Left hindlimb (tissue), 1 donor: ENCODE measurements at places on chromosomes 1 and 21.

- no peak for DNase-seq
These were observed 483.0 kb downstream of the NCAM2 start for GRCh38 chr21:21481239-21481638.

- no peak for DNase-seq
These were observed 18.8 kb upstream of the SCCPDH start for GRCh38 chr1:246705368-246705767.

DNA sequence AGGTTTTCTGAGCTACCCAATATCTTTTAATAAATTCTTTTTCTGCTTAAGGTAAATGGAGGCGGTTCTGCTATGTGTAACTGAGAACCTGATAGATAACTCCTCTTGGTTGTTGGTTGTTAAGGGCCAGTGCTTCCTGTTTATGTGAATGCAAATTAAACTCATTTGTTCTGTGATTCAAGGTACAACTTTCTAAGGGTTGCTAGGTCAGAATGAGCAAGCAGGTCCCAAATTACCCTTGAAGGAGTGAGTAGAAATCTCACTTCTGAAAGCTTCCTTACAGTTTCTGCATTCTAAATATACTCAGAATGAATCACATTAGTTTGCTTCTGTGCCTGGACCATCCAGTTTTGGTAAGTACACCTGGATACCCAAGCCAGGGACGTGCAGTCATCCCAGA, 15.5 kb upstream of the FAM78B start:
- DNase-seq, result no peak

GRCh38 chr1:11784993-11785769, 20.6 kb downstream of the MTHFR start:
- DNase-seq, result peak; percentile 71

DNA sequence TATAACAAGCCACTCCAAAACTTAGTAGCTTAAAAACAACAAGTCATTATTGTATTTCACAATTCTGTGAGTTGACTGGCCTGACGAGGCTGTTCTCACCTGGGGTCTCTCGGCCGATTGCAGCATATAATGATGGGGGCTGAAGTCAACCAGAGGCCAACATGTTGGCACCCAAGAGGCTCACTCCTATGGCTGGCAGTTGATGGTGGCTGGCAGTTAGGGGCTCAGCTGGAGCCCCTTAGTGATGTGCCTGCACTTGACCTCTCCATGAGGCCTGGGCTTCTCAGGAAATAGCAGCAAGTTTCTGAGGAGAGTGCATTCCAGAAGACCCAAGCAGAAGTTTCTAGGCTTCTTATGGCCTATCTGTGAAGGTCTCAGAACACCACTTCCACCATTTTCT, 459.4 kb downstream of the NPHP4 start:
- no peak for DNase-seq

DNA sequence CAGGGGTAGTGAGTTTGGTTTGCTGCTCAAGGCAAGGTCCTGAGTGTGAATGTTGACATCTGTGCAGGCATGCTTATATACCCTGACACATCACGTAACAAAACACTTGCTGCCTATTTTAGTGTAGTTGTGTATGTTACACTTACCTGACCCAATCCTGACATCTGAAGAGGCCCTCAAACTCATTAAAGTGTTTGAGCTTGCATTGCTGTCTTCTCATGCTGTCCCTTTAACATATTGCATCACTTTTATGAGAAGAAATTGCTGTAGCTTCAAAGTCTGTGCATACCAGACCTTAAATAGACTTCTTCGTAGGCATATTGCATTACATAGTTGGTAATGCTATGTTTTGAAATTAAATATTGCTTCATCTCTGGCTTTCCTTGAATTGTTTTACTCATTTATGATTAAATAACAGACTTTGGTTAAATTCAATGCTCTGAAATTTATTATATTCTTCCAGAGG, at the start of gene KRTAP19-3:
TSS of gene KRTAP19-3 (minus strand) at position 51 of the 466 bp plus-strand sequence. CDS start 56 bp downstream, outside the sequence.
- DNase-seq, result no peak

DNA sequence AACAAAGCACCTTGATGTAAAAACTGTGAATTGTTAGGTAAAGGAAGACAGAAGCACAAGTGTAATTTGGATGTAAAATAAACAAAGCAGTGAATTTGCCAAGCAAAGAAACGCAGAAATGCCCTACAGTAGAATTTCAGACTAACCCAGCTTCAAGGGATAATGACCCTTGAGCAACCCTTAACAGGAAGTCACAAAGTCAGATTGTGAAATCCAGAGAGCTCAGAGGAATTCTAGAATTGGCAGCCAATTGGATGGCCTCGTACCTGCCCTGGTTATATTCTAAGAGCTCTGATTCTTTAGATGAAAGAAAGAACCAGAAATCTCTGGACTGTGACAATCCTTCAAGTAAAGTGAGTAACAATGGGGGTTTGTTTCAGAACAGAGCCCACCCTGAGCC, 152.7 kb upstream of the CHRM3 start:
- DNase-seq, result no peak

DNA sequence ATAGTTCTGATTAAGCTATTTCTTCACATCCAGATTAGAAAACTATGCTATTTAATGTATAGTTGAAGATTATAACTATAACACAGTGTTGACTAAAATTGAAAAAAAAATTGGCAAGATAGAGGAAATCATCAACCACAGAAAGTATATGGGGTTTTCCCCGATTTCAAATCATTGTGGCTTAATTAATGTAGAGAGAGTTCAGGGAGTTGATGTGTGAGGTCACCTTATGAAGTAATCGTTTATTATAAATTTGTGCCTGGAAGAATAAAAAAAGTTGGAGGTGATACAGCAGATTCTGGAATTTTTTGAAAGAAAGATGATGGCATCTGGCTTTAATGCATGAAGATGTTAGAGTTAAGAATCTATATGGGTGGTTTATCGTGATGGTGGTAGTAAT, 84.3 kb downstream of the PTGS2 start:
- DNase-seq, result no peak

DNA sequence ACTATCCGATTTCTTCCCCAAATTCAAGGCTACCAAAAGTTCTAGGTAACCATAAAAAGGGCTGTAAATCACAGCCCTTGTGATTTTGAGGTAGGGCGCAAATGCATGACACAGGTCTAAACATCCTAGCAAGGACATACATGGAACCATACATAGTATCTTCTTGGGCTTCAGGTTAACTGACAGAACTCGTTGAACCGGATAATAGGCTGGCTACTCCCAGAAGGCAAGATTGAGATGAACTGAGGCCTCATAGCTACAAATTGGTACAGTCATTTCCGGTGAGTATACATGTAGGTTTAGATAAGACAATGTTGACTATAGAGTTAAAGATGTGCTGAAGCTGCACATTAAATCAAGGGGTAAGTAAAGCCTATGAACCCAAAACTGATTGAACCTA, 27.3 kb upstream of the TP53BP2 start:
- no peak for DNase-seq

GRCh38 chr1:44019466-44019948, 11.8 kb downstream of the SLC6A9 start:
- peak; percentile 13 for DNase-seq

DNA sequence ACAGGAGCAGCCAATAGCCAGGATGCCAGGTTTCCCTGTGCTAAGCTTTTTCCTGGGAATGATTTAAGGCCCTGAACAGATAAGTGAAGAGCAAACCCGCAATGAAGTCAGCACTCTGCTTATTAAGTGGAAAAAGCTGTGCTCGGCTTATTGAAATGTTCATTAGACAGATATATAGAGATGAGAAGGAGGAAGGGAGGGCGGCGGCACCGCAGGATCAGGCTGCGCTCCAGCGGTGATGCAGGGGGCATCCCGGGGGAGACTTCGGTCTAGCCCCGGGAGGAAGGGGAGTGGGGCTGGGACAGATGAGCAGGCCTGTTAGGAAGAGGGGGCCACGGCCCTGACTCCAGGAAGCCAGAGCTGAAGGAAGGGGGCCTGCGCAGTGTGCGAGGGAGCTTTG, 115.0 kb downstream of the TMEM53 start:
- DNase-seq, result no peak

DNA sequence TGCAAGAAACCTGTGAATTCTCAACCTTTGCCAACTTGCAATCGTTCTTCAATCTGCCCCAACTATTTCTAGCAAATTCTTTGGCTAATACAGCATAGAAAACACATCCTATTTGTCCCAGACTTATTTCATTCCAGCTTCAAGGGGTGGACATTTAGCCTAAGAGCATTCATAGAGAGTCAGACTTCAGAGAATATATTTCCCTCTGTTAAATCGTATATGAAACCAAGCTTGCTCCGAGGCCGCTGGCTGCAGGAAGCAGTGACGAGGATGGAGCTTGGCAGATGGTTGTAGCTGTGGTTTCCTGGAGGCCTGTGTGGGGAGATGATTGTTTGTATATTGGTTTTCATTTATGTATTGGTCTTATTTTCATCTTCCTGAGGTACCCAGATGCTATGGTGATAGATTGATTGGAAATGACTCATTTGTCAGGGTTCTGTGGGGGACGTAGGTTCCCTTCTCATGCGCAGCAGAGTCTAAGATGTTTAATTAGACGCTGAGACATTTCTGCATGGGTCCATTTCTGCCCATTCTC, 26.1 kb downstream of the MAN1C1 start:
- peak; percentile 82 for DNase-seq

DNA sequence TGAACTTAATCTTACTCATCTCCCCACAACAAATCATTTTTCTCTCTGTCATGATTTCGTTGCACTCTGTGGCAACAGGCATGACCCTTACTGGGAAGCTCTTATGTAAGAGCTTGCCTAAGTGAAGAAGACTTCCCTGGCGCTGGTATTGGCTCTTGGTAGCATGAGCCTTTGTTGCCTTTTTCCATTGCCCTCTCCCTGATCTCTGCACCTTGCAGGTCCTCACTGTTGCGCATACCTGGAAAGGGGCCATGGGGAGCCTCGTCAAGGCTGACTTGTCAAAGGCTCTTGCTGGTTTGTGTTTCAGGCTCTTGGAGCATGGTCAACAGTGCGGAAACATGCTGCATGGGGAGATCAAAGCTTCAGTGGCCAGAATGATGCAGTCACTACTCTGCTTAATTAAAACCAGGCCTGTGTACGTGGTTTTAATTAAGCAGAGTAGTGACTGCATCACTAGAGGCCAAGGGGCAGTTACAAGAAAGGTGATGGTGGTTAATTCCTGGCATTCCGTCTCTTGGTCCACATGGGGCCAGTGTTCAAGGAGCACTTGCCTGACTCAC, 141.3 kb downstream of the SPATA46 start:
- DNase-seq, result no peak

- DNase-seq, result peak; percentile 59
These were observed 42.5 kb downstream of the NEK2 start for GRCh38 chr1:211632808-211633523.

GRCh38 chr1:182391028-182391361, 595 bp downstream of the GLUL start:
- no peak for DNase-seq

DNA sequence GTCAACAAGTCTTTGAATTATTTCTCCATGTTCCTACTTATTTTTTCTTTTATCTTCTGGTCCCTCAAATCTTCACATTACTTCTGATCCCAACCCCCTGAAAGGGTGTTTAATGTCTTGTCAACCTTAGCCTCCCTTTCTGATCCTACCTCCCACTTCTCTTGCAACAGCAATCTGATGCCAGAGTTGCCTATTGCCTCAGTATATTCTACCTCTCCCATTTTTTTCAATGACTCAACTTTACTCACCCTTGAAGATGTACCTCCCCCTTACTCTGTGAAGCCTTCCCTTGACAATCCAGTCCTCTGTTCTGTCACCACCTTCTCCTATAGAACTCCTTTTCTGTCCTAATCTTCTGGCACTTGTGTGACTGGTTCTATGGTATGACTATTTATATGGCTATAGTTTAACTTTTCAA, 99.5 kb upstream of the CD55 start:
- no peak for DNase-seq

GRCh38 chr1:39752703-39753102, 14.0 kb downstream of the PPIE start:
- no peak for DNase-seq

DNA sequence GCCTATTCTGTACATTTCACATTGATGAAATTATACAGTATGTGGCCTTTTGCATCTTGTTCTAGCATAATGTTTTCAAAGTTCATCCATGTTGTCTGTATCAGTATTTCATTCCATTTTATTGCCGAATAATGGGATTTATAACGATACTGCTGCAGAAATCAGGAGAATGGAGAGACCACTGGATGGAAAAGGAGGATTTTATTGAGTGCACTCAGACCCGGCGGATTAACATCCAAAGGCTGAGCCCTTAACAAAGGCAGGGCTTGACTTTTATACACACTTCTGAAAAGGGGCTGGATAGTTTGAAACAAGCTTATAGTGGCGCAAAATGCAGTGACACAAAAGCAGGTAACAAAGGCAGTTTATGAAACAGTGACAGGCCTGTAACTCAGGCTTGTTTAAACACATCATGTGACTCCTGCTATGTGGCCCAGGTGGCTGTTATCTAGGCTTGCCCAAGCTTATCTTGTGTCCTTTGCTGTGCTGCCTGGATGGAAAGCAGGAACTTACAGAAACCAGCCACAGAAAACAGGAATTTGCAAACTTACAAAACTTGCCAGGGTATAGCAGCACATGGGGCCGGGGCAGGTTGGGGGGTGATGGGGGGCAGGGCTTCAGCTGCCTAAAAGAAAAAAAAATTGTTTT, 32.8 kb upstream of the KCNJ15 start:
- no peak for DNase-seq

GRCh38 chr21:43767984-43768867, 7.9 kb downstream of the CSTB start:
- no peak for DNase-seq

DNA sequence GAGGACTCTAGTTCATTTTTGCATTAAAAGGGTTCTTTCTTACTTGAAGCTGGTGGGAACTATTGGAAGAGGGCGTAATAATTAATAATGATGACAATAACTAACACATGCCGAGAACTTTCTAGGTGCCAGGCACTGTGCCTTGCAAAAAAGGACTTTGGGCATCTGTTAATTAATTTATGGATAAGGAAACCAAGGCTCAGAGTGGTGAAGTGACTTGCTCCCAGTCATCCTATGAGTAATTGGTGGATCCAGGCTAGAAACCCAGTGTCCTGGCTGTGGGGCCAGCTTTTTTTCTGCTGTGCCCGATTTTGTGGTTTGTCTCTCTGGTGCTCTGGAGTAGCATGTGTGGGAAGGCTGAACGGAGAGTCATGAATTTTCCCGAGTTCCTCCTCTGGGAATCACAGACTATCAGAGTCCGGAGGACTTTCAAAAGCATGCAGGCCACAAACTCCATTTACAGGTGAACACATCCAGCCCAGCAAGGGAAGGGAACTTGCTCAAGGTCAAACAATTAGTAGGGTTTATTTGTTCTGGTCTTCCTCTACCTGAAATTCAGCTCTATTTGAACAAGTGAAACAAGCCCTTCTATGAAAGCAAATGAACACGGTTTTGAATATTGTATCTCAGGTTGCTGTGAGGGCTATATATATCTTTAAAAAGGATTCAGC, 23.4 kb downstream of the ROR1 start:
- no peak for DNase-seq

- DNase-seq, result no peak
These were observed 51.2 kb upstream of the LRP8 start for GRCh38 chr1:53378932-53379661.
